ENCODE measurements at places on chromosomes 1 and 21. TPM values are rescaled to one million over a fixed set of nuclear protein-coding genes. Genes with fewer than 3 reads are reported as not detected.

GRCh38 chr1:180922631-180923015 lies 9.9 kb downstream of the KIAA1614 start:
- no peak for DNase-seq

GRCh38 chr21:36727866-36728265 lies 29.0 kb downstream of the SIM2 start:
- no peak for DNase-seq

DNA sequence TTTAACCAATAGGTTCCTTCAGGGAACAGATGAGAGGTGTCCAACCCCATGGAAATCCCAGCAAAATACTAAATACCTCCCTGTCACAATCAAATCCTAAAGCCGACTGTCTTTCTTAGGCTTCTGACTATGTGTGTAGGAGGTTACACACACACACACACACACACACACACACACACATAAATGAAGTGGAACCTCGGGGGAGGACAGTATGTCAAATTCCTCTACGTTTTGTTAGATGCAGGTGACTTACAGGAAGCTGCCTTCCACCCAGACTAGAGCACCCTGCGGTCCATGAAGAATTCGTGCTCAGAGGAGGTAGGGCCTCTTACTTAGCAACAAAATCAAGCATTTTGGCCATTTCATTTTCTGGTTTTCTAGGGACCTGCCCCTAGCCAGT lies 16.4 kb downstream of the RSPH1 start:
- no peak for DNase-seq

GRCh38 chr1:224519874-224520273 lies 85.3 kb upstream of the WDR26 start:
- no peak for DNase-seq

DNA sequence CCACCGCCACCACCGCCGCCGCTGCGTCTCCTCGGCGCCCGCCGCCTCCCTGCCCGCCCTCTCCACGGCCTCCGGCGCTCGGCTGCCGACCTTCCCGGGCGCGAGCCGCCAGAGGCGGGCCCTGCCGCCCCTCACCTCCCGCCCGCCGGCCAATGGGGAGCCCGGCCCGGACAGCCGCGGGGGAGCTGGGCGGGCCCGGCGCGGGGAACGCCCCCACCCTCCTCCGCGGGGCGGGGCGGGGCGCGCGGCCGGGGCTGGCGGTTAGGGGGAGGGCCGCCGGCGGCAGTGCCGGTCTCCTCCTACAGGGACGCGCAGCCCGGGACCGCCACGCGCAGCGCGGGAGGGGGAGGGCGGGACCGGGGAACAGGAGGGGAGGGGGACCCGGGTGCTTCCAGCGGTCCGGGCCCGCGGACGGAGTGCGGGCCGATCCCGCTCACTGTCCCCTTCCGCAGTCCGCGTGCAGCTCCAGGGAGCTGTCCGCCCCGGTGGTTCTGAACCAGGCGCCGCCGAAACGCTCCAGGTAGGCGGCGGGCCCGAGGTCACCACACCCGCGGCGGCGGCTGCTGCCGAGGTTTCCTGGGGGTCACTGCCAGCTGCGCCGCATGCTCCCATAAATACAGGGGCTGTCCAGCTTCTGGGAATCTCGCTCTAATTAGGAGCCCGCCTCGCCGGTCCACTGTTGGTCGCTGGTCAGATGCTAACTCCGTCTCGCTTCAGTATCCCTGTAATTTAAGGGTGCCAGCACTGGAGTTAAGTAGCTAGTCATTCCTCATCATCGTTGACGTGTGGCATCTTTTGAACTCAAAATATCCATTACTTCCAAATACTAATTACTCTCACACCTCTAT lies at the start of gene PGBD5:
PGBD5 (minus strand) TSS at position 87 of the 848 bp plus-strand sequence. CDS start 404 bp downstream, outside the sequence.
- peak; percentile 51 for DNase-seq

- DNase-seq = no peak
These were observed 20.6 kb downstream of the MEF2D start for GRCh38 chr1:156480016-156480370.

DNA sequence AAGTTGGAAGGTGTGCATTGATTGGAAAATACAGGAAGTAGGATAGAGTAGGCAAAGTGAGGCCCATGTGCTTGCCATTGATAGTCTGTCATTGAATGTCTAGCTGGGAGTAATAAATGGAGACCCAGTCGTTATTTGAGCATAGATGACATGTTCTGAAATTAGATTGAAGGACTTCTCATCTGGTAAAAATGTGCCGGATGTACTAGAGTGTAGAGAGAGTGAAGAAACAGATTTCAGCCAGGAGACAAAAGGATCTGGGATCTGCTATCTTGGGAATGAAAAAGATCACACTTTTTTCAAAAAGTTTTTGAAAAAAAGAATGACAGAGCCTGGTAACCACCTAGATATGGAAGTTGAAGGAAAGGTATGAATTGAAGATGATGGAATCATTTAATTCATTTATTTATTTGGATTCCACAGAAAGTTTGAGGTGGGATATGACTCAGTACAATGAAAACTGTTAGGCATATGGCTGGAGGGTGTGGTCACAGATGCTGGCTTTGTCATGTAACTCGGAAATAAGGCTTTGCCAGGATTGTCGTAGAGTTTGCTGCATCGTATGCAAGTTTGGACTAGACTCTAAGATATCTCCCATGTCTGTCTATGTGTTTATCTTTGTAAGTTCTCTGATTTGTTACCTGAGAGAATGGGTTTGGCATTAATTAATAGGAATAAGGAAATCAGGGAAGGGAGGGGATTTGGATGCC lies 137.1 kb downstream of the PBX1 start:
- DNase-seq = peak; percentile 41

DNA sequence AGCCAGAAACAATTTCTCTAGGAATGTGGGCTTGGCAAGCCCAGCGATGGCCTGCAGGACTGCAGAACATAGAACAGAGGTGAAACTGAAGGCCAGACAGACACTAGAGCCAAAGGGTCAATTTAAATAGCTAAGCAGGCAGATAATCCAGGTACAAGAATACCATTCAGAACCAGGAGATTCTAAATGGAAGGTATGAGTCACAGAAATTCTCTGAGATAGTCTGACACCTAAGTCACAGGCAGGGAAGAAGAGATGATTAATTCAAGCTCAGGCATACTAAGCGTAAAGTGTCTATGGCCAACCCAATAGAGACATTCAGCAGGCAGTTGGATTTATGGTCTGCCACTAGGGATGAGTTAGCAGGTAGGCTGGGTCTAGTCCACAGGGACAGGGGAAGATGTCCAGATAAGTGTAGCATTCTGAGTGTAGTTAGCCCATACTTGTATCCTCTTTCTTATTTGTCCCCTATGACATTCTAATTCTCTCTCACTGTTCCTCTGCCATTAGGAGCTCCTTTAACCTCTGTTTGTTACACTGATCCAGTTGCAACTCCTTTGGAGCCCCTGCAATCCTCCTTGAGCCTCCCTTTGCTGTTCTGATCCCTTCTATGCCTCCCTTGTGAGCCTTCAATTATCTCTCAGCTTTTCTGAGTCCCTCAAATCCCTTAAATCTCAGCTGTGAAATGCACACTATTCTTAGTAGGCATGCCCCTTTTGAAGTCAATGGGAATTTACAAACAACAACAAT lies 383.8 kb downstream of the LMO4 start:
- DNase-seq = no peak

DNA sequence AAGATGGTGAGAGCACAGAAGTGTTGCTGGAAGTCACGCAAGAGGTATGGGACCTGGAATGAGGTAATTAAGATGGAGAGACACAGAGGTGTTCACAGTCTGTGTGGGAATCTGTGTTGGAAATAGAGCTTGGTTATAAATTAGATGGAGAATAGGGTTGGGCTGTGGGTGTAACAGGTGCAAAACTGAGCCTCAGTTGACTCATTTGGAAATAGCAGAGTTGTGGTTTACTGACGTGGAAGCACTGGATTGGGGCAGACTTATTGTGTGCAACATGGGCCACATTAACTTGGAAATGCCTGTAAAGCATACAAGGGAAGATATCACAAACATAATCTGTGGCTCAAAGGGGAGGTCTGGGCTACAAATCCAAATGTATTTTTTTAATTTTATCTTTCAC lies 13.0 kb downstream of the CAMSAP2 start:
- DNase-seq = no peak

DNA sequence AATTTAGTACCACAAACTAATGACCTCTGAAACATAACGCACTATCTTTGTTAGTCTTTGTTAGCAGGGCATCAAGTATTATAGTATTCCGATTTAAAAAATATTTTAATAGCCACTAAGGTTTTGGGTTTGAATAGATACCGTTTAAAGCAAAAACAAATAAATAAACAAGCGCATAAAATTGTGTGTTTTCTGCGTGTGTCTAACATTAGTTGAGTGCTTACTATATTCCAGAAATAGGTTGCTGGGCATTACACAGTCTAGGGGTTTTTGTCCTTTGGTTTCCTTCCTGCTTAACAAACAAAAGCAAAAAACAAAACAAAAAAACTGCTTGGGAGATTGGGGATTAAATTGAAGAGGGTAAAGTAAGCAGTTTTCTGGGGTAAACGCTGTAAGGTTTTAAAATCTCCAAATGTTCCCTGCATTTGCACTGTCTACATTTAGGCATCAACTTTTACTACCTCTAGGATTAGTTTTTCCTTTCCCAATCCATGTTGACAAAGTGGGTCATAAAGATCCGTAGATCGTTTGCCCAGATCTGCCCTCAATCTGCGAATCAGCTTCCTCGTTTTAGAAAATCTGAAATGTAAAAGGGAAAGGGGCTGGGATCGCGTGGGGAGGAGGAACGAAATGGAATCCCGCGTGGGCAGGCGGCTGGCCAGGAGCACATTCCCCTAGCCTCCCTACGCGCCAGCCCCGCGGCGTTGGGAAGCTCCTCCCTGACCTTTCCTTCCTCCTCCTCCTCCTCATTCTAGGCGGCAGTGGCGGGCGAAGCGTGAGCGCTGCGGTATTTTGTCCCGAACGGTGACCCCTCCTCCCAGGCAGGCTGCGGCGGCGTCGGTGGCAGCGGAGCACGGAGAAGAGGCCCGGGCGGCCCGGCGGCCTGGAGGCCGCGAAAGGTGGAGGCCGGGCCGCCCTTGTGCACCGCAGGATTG lies at the start of gene KCTD3:
KCTD3 (plus strand) TSS at position 749 of the 935 bp plus-strand sequence. CDS start 382 bp downstream, outside the sequence.
- peak; percentile 71 for DNase-seq

DNA sequence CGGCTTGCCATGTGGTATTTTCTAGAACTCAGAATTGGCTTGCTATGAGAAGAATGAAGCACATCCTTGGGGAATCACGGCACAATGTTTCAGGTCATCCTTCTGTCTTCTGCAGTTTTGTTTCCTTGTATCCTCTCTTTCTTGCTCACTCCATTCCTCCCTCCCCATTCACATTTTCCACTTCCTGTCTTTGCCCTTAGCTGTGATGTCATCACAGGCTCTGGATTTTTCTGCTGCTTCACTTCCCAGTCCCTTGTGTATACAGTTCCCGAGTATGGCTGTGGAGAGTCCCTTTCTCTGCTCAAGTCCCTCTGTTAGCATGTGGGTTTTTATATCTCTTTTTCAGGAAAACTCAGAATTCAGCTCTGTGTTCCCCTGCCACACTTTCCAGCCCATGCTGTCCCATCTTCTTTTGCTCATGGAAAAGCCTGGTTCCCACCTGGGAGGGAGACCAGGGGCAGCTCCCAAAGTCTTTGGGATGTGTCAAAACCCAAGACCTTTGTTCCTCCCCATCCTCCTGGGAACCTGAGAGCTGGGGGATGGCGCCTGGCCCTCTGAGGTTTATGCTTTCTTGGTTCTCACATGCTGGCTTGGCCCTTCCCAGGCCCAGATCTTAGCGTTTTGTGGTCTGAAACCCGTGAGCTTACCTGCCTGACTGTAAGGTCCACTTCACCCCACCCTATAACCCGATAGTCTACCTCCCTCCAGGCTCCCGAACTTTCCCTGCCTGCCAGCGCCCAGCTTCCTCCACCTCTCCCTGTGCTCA lies 4.8 kb upstream of the RGS16 start:
- DNase-seq = peak; percentile 42

- DNase-seq = no peak
These were observed 128.6 kb upstream of the HOOK1 start for GRCh38 chr1:59686170-59686569.

DNA sequence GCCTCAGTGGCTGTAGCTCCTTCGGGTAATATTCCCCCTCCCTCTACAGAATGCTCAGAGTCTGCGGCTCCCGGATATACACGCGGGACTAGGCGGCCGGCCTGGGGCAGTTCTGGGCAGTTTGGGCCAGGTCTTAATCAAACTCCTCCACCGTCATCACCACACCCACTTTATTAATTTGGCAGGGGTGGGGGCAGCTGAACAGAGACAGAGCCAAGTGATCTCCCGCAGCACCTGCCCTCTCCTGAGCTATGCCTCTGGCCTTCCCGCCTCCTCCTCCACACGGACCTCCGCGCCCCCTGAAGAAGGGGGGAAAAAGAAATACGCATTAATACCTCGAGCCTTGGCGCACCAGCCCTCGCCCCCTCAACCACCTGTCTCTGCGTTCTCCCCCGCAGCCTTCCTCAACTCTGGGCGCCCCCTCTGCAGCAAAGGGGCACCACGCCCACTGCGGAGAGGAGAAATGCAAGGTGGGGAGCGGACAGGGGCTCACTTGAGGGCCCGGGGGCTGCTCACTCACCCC lies 42.6 kb downstream of the CD34 start:
- DNase-seq = no peak

- DNase-seq = no peak
These were observed 96.7 kb upstream of the QSOX1 start for GRCh38 chr1:180057883-180058396.

DNA sequence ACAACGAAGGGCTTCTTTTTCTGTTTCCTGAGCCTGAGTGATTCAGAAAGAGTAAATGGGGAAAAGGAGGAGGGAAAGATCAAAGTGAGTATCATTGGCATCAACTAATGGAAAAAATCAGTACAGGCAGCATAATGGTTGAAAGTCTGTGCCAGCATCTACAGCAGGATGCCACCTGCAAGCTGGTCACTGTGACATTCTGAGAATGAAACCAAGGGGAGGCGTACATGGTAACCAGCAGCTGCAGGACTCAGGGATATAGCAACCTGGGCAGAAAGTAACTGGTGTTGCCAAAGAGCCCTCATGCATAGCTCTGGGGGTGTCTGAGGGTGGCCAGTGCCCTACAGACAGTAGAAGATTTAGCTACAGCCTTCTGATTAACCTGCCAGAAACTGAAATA lies 305.9 kb downstream of the BRINP2 start:
- DNase-seq = no peak

OR2L8 gene
- total RNA-seq = not detected

LRRIQ3 gene
- total RNA-seq = 0.99 TPM

CYYR1 gene
- total RNA-seq = 10.9 TPM

FCGR3A gene
- 5.0 TPM for total RNA-seq

OR4F29 gene
- total RNA-seq = not detected

Data from skin of body (tissue), 3 donors.